Pancreas (tissue), 10 donors: ENCODE measurements at places on chromosomes 1 and 21. TPM values are rescaled to one million over a fixed set of nuclear protein-coding genes. Genes with fewer than 3 reads are reported as not detected.

- DNase-seq: no peak
Measured at GRCh38 chr1:68916221-68916902, 419.5 kb upstream of the DEPDC1 start.

Gene MYBPH
- polyA plus RNA-seq: not detected

GRCh38 chr1:245698860-245699259 is 544.1 kb downstream of the KIF26B start:
- DNase-seq: no peak

DNA sequence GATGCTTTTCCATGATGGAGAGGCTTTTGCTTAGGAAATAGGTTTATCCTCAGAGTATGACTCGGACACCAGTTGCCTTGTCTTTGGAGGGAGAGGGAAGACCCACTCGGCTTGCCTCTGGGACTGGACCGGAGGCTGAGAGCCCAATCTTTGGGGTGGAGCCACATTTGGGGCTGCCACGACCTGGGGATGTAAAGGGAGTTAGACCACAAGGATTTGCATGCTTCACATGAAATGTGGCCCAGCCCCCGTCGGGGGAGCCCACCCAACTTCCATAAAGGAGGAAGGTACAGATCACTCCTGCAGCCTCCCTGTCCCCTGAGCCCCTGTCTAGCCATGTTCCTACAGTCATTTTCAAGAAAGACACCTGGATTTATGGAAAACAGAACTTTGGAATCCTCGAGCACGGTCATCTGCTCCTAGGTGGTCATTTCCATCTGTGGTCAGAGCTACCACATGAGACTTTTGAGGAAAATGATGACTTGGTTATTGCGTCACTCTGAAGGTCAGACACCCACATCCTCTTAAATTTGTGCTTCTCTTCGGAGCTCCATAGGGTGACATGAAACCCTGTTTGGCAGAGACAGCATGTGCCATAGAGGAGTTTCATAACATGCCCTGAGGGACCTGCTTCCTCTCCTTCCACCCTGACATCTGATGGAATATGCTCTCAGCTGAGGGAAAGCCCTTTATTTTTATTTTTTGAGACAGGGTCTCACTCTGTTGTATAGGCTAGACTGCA is 99.4 kb upstream of the SLC45A1 start:
- no peak for DNase-seq

DNA sequence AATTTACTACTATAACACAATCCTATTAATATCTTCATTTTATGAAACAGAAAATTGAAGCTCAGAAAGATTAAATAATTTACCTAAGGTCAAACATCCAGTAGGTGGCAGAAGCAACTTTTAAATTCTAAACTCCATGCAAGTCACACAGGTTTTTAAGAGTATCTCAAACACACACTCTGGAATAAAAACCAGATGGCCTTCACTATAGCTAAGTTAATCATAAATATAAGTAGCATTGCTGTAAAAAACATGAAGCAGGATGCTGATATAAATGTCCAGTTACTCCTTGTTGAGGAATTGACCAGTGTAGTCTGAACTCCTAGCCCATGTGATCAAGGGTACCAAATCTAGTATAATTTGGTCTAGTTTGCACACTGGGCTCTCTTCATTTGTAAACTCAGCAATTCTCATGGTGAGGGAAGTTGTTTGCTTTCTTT is 9.4 kb upstream of the FMO3 start:
- DNase-seq: no peak

- peak; percentile 33 for DNase-seq
Measured at GRCh38 chr1:173669491-173669941, at the start of gene ANKRD45. Gene ANKRD45, minus strand, starts transcription at chr1:173669851. Its CDS starts 10,433 bp downstream, at chr1:173659418.

- no peak for DNase-seq
Measured at GRCh38 chr1:26768755-26769154, 19.0 kb upstream of the PIGV start.

- DNase-seq: no peak
Measured at GRCh38 chr21:38817371-38818324, 11.9 kb downstream of the ETS2 start.

DNA sequence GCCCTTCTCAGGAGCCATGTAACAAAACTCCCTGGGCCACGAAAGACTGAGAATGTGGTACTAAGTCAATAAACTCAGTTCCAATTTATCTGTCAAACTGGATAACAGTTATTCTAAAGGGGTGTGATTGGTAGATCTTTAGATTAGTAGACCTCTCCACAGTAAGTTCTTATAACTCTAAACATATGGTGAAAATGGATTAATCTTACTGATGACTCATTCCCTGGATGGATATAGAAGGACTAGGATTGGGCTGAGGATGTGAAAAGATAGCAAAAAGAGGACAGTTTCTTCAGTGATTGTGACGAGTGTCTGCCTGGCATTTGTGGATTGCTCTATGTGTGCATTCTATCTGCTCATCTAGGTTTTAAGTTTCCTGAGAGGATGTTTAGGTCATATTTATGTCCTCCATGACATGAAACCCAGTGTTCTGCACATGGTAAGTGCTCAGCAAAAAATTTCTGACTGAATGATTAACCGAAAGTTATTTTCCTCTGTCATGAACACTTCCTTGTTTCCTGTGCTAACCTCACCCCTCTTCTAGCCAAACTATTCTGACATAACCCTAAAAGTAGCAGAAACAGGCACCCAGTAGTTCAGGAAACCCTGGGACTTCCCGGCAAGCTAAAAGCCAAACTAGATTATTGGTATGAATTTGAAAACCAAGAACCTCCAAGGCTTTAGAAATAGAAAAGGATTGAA is 397.5 kb upstream of the PLXNA2 start:
- no peak for DNase-seq

GRCh38 chr1:30290581-30290980 is 432.8 kb downstream of the MATN1 start:
- DNase-seq: no peak

DNA sequence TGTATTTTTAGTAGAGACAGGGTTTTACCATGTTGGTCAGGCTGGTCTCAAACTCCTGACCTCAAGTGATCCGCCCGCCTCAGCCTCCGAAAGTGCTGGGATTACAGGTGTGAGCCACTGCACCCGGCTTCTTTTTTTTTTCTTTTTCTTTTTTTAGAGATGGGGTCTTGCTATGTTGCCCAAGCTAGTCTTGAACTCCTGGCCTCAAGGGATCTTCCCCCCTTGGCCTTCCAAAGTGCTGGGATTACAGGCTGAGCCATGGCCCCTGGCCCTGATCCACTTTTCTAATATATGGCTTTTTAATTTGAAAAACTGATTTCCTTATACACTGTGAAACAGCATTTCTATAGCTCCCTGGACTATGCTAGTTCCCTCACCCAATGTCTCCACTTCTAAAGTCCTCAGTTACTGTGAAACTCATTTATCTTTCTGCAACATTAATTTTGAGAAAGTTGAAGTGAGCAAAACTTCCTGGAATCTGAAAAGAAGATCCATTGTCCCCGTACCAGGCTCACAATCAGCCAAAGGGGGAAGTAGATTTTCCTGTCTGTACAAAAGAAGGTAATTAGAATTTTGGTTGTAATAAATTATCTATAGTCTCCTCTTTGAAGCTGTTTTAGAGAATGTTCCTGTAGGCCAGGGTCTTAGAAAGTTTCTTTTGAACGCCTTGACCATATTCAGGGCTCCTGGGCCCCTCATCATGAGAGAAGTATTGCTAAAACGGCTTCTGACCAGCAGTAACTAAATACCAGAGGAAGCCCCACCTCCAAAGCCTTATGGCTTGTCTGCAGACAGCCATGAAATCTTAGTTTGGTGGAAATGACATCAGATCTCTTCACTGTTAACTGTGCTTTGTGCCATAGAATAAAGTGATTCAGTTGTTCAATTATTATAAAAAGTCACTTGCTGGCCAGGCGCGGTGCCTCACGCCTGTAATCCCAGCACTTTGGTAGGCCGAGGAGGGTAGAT is 34.9 kb downstream of the DEGS1 start:
- DNase-seq: no peak

DNA sequence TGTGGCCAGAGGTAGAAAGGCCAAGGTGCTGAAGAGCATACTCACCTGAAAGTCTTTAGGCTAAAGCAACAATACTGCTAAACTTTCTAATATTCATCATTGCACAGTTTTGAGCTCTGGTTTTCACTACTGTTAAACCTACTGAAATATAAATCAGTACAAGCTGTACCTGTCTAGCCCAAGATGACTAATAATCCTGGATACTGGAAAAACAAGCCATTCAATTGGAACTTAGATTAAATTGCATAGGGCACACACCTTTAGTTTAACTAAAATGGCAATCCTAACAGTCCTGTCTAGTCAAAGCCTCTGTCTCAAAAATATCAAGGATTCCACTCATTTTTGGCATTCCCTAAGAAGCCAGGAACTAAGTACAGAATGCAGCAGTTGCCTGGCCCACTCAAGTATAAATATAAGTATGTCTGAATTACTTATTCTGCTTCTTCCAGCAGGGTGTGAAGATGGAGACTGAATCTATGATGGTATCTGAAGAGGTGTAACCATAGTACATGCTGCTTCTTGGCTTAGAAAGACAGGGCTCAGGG is 3.1 kb downstream of the CHML start:
- no peak for DNase-seq

DNA sequence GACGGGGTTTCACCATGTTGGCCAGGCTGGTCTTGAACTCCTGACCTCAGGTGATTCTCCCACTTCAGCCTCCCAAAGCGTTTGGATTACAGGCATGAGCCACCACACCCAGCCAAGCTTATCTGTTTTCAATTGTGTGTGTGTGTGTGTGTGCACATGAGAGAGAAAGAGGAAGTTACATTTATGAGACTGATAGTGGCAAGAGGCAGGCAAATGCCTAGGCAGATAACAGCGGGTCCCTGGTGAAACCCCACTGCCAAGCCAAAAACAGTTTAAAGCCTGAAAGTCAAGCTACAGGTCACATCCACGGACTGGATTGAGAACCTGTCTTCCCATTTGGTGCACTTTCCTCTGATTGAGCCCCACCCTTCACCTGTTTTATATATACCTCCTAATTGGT is 35.1 kb upstream of the IFNGR2 start:
- no peak for DNase-seq

DNA sequence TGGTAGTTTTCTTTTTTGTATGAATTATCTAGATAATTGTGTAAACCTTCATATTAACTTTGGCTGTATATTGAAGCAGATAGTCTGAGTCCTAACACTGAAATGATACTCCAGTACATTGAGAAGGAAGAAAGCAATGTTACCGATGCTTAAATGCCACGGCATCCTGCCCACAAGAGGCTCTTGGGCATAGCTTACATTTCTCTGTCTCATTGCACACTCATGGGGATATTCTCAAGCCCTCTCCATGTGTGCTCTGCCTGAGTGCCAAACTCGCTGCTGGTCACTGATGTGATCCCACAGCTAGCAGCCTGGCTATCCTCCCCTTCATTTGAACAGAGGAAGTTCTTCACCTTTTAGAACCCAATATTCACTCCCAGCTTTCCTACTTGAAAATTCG is 179.4 kb downstream of the TGFB2 start:
- no peak for DNase-seq

Gene CELA3B
- 6,851 TPM for polyA plus RNA-seq

Gene ZYG11A
- polyA plus RNA-seq: not detected

DNA sequence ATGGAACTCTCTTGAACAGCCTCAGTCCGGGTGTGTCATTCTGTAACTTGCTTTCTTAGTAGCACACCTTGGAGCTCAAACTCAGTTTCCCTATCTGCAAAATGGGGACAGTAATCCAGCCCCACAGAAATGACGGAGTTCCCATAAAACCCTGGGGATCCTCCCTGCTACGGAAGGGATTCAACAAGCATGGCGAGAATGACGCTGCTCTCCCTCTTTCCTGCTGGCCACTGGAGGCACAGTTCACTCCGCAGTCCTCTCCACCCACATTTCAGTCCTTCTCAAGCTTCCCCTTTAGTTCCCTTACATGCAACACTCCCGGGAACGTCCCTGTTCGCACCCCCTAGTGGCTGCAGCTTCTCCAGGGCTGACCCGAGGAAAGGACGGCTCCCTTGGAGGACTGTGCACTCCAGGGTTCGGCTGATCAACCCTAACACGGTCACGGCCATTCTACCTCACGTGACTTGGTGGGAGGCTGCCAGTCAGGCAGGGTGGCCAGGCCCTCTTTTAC is 20.6 kb downstream of the RUNX3 start:
- DNase-seq: peak; percentile 37

- DNase-seq: no peak
Measured at GRCh38 chr1:52916241-52916975, 5.1 kb downstream of the ECHDC2 start.

GRCh38 chr1:205350691-205351141 is 6.0 kb downstream of the KLHDC8A start:
- DNase-seq: peak; percentile 23

Gene TFF3
- polyA plus RNA-seq: 16.5 TPM

DNA sequence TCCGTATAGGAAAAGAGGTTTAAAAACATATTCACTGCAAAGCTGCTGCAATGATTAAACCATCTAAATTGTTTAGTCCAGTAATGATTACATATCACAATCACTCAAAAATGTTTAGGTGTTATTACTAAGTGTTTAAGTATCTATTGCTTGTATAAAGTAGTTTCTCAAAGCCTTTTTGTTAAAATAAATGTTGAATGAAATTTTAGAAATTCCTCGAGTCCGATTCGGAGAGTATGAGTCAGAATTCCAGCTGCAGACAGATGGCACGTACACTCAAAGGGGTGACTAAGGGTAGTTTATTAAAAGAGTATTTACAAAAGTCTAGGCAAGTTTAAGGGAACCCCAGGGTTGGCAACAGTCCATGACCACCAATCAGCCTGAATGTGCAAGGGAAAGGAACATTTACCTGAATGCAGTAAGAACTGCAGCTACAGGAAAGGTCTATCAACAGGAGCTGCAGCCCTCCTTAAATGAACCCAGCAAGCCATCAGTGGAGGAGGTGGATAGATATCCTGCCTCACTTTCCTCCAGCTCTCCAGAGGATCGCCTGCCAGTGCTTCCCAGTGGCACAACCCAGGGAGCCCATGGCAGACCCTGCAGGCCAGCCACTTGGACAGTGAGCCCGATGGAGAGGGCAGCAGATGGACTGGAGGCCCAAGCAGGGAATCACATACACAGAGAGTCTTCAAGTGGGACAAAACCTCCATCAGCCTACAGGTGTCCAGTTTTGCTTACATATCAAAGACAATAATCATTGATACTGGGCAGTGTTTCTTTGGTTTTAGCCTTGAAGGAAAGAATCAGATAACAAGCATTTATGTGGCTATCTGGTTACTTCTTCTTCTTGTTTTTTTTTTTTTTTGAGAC is 92.1 kb upstream of the SLC44A3 start:
- DNase-seq: no peak

DNA sequence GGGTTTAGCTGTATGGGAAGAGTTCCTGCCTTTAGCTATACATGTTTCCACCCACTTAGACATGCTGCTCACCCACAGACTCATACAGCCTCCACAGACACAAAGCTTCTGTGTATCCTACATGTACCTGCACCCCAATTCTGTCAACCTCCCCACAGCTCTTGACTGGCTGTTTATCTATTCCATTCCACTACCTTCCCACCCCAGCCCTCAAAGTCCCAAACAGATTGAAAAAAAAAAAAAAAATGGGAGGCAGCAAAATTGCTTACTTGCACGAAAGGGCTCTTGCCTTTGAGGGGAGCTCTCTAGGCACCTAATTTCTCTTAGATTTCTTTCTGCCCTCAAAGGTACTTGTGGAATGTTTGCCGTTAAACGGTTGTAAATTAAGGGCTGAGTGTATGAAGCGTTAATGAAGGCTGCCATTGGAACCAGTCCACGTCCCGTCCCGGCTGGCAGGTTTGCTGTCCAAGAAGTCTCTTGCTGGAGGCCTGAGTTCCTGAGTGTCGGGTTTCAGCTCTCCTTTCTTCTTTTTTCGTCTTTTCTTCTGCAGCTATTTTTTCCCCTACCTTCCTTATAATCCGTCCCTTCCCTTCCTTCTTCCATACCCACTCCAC is 43.6 kb downstream of the PBX1 start:
- peak; percentile 76 for DNase-seq
